Left colon (tissue), 2 donors: ENCODE measurements at places on chromosomes 7 and 10. TPM values are rescaled to one million over a fixed set of nuclear protein-coding genes. Genes with fewer than 3 reads are reported as not detected.

The FAM241B gene
- total RNA-seq, result 1.7 TPM

The ZNF722 gene
- total RNA-seq, result not detected

DNA sequence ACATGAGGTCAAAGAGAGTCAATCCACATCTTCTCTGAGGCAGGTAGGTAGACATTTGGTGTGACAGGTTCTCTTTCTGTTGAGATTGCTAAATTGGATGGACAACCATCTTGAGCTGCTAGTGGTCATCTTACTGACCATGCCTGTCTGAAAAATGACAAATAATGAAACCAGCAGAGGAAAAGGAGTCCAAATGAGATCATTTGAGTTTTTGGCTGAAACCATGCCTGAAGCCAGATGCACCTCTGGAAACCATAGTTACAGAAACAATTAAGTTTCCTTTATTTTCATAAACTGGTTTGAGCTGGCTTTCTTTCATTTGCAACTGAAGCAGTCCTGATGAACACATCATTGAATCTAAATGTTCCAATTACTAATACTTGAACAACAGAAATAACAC lies 100.6 kb downstream of the ZNF438 start:
- DNase-seq, result no peak

DNA sequence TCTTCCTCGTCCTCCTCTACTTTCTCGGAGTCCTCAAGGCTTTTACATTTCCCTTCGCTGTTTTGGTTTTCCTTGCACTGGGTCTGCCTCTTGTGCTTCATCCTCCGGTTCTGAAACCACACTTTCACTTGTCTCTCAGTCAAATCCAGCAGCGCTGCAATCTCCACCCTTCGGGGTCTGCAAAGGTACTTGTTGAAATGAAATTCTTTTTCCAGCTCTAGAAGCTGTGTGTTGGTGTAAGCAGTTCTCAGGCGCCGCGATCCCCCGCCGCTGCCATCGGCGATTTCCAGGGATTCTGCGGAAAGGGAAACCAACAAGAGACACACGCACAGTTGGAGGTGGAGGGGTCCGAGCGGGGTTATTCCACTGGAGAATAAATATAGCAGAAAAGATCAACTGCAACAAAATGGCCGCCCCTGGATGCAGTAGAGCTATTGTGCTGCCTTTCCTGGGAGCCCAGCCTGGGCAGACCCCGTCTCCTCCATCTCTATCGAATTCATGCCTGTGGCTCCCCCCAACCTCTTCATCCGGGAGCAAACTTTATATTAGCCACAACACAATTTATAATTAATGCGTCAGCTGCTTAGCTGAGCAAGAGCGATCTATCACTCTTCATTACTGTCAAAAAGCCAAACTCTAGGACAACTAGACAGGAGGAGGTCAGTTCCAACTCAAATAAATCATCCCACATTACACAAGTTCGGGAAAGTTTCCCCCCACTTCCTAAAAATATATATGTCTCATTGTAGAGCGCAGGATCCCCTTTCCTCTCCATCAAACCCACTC lies 1.1 kb downstream of the HOXA2 start:
- DNase-seq, result no peak

The NOM1 gene
- 16.1 TPM for total RNA-seq

DNA sequence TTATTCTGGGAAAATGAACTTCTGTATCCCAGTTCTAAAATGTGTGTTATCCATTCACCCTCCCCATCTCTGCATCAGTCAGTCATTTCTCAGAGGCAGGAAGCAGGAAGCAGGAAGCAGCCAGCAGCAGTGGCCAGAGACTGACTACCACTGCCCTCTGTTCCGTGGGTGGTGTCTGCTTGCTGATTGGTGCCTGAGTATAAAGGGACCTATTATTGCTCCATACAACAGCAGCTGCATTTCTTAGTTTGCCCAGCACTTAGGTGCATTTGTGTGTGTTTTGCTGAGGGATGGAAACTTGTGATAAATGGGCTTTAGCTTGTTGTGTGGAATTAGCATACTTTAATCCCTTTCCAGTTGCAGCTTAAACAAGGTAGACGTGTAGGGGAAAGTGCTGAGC lies 582.2 kb downstream of the SORCS1 start:
- no peak for DNase-seq

GRCh38 chr10:97590082-97590747 lies 694 bp downstream of the C10orf62 start:
- no peak for DNase-seq
